Left lung (tissue), 14 donors: ENCODE measurements at places on chromosomes 6 and 20. TPM values are rescaled to one million over a fixed set of nuclear protein-coding genes. Genes with fewer than 3 reads are reported as not detected.

The SAPCD1 gene
- polyA plus RNA-seq: 7.9 TPM

The GPR63 gene
- 2.6 TPM for polyA plus RNA-seq

The CST4 gene
- not detected for polyA plus RNA-seq

The THBS2 gene
- 4.9 TPM for polyA plus RNA-seq

The RBM24 gene
- polyA plus RNA-seq: 4.7 TPM

The NOX3 gene
- polyA plus RNA-seq: not detected

The TUBB2B gene
- 8.4 TPM for polyA plus RNA-seq

The LGSN gene
- polyA plus RNA-seq: 0.27 TPM

The ATP9A gene
- polyA plus RNA-seq: 53.5 TPM

The KHDRBS2 gene
- 12.9 TPM for polyA plus RNA-seq

The ADAM33 gene
- polyA plus RNA-seq: 18.6 TPM

The SLC32A1 gene
- polyA plus RNA-seq: not detected

The SLCO4A1 gene
- 0.20 TPM for polyA plus RNA-seq

The MOXD1 gene
- polyA plus RNA-seq: 40.3 TPM

The CD93 gene
- 184 TPM for polyA plus RNA-seq

The KCNK16 gene
- polyA plus RNA-seq: 0.30 TPM

The CDH4 gene
- polyA plus RNA-seq: 10.8 TPM

The E2F1 gene
- polyA plus RNA-seq: 17.7 TPM

The LST1 gene
- 6.4 TPM for polyA plus RNA-seq

The OVOL2 gene
- 7.9 TPM for polyA plus RNA-seq

The TRIM38 gene
- 16.5 TPM for polyA plus RNA-seq

The BEND6 gene
- polyA plus RNA-seq: 1.1 TPM

The CD40 gene
- polyA plus RNA-seq: 18.2 TPM

The TRDN gene
- 0.11 TPM for polyA plus RNA-seq

The PROKR2 gene
- not detected for polyA plus RNA-seq

The FAM209B gene
- polyA plus RNA-seq: 0.30 TPM

The SSTR4 gene
- 0.30 TPM for polyA plus RNA-seq

The EYA4 gene
- polyA plus RNA-seq: 8.1 TPM

The XKR7 gene
- 0.07 TPM for polyA plus RNA-seq

The CLVS2 gene
- 0.16 TPM for polyA plus RNA-seq

The LY6G6D gene
- not detected for polyA plus RNA-seq

The COX4I2 gene
- polyA plus RNA-seq: 21.5 TPM

The WFDC10B gene
- polyA plus RNA-seq: not detected

The CDSN gene
- not detected for polyA plus RNA-seq

The PKIB gene
- 2.3 TPM for polyA plus RNA-seq

The C4A gene
- 5.9 TPM for polyA plus RNA-seq

The OPN5 gene
- not detected for polyA plus RNA-seq

The RNF39 gene
- polyA plus RNA-seq: 0.86 TPM

The NKX2-2 gene
- polyA plus RNA-seq: 0.15 TPM

The CST5 gene
- polyA plus RNA-seq: not detected

The RRP36 gene
- polyA plus RNA-seq: 52.0 TPM

The FRS3 gene
- polyA plus RNA-seq: 8.4 TPM

The KHDC1 gene
- 11.8 TPM for polyA plus RNA-seq
